ENCODE measurements at places on chromosomes 1 and 21.
A peak's percentile ranks its signal among the peaks of the same experiment; 100 is the strongest.

DNA sequence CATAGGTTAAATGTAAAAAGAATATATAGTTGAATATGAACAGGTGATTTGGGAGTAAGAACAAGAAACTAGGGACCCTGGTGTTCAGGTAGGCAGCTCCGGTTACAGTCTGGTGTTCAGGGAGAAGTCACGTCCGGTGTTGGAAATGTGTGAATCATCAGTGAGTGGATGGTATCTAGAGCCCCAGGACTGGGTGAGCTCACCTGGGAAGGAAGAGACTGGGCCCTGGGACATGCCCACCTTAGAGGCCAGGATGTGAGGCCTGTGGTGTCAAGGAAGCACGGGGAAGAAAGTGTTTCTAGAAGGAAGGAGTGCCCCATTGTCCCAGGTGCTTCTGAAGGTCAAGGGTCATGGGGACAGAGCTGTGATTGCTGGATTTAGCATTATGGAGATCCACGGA, 1.5 kb upstream of the GJB3 start:
- DNase-seq = no peak

DNA sequence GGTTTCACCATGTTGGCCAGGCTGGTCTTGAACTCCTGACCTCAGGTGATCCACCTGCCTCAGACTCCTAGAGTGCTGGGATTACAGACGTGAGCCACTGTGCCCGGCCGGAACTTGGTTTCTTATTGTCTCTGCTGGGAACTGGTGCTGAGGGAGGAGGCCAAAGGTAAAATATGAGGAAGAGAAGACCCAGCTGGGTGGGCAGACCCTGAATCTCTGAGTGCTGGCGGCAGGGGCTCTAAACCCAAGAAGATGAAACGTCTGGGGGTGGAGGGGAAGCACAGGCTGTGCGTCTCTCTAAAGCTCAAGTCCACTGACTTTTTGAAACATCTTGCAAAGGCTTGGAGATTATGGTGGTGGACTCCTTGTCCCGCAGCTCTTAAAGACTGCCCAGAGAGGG, 82.0 kb upstream of the TLR5 start:
- no peak for DNase-seq

DNA sequence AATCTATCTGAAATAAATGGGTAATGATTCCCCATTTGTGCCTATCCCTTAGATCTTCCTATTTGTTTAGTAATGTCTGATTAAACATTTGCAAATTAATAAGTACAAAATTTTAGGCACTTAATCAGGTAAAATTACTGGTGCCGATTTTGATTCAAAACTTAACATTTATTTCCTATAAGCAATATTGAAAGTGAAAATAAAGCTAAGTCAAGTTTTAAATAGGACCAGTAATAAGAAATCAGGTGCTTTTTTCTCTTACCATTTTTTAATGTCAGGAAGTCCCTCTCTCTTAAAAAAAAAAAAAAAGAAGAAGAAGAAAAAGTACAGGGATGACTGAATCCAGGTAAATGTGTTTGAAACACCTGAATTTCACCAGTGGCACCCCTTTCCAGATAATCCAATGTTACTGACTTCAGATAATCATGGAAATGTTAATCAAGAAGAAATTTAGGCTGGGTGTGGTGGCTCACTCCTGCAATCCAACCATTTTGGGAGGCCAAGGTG, 836 bp upstream of the GBP4 start:
- DNase-seq = no peak

DNA sequence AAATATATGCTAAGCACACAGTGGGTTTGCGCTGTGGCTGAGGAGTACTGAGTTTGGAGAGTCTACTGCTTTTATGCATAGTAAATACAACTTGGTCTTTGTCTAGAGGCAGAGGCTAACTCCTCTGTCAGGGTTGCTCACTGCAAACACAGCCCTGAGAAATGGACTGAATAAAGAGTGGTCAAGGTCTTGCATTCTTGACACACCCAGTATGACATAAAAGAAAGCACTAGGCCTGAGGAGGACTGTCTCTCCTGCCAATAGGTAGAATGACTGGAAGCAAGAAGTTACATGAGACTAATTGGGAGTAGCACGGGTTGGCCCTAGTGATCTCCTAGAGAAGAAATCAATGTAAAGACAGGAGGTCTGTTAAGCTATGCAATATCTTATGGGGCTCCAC, 367.2 kb upstream of the B3GALT2 start:
- no peak for DNase-seq

- DNase-seq = no peak
These were observed 50.9 kb downstream of the CNST start for GRCh38 chr1:246617156-246617555.

DNA sequence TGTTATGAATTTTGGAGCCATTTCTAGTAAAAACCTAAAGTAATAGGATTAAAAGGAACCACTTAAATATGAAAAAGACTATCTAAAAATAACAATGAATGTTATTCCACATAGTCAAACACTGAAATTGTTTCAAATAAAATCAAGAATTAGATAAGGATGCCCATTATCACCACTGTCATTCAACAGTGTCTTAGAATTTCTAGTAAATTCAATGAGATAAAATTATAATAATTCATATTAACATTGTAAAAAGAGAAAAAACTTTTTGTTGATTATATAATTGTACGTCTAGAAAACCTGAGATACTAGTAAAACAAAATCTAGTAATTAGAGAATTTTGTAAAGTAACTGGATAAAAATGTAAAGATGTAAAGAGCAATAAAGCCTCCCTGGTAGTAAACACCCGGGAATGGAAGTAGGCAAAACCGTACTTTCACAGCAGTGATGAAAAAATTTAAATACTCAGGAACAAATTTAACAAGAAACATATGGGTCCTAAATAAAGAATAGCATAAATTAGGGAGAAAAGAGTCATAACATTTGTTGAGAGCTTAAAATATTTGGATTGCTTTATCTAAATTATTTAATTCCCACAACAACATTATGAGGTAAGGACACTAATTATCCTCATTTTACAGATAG, 56.4 kb downstream of the LBR start:
- DNase-seq = no peak

GRCh38 chr1:87905651-87906050, 577.0 kb downstream of the LMO4 start:
- no peak for DNase-seq

GRCh38 chr1:229266274-229266673, 4.6 kb upstream of the RAB4A start:
- DNase-seq = no peak

GRCh38 chr1:193740762-193741161, 554.3 kb upstream of the B3GALT2 start:
- no peak for DNase-seq

DNA sequence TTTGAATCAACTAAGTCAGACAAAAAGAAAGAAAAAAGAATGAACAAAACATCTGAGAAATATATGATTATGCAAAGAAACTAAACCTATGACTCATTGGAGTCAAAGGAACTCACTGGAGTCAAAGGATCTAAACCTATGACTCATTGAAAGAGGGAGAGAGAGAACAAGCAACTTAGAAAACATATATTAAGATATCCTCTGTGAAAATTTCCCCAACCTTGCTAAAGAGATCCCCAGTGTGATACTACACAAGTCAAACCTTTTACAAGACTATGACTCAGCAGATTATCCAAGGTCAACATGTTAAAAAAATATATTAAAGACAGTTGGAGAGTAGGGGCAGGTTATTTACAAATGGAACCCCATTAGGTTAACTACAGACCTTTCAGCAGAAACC, 1538.3 kb downstream of the NCAM2 start:
- DNase-seq = no peak

GRCh38 chr1:51303315-51303714, 27.0 kb downstream of the TTC39A start:
- DNase-seq = no peak

DNA sequence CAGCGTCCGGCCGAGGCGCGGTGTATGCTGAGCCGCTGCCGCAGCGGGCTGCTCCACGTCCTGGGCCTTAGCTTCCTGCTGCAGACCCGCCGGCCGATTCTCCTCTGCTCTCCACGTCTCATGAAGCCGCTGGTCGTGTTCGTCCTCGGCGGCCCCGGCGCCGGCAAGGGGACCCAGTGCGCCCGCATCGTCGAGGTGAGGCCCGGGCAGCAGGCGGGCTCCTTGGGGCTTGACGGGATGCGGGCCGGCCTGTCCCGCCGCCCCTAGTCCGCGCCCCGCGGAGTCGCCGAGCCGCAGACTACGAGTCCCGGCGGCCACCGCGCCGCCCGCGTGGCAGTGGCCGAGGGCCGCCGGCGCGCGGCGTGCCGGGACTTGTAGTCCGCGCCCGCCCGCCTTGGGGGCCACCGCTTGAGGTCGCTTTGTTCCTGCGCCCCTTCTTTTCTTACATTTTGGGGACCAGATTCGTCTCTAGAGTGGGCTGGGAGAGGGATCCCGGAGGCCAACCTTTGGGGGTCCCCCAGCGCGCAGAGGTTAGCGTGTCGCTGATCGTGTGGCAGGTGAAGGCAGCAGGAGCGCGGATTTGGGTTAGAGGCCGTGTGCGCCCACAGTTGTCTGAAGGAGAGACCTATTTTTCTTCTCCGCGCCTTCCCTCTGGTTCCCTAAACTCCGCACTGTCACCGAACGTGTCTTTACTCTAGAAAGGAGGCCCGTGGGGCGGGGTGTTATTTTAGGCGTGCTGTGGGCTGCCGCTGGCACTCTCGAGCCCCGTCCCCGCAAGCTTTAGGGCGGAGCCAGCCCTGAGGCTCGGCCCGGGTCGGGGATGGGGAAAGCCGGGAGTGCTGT, 553 bp downstream of the CMPK1 start:
- DNase-seq = peak; percentile 58

GRCh38 chr1:9654834-9655723, 3.5 kb downstream of the PIK3CD start:
- no peak for DNase-seq

- no peak for DNase-seq
These were observed 346.2 kb downstream of the BARHL2 start for GRCh38 chr1:90370686-90371447.

DNA sequence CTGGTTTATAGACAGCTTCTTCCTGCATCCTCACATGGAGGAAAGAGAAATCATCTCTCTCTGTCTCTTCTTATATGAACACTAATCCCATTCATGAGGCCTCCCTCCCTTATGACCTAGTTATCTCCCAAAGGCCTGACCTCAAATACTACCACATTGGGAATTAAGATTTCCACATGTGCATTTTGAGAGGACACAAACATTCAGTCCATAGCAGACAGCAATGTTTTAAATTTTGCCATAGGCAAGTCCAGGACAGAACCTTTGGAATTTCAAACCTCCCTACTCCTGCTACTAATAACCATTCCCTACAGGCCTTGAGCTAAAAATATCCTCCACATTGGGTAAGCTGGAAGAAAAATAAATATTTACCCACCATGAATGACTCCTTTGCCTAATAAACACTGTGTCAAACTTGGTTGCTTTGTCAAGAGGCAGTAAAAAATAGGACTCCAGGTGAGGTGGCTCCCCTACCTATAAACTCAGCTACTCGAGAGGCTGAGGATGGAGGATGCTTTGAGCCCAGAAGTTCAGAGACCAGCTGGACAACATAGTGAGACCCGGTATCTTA, 113.7 kb downstream of the ZNF281 start:
- DNase-seq = peak; percentile 84

- no peak for DNase-seq
These were observed 124.3 kb downstream of the DISC1 start for GRCh38 chr1:231750818-231751362.

DNA sequence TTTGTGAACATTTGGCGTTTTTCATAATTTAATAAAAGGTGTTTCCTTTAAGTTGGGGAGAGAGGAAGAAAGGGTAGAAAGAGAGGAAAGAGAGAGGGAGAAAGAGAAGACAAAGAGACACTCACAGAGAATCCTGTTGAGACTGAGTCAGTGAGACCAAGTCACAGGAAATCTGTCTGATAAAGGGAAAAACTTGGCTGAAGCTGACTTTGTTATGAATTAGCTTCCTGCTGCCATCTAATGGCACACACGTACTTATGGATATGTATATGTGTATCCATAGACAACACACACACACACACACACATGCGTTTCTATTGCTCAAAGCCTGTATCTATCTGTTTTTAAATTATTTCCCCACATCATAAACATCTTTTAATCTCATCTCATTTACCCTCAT, 42.5 kb upstream of the DISC1 start:
- DNase-seq = peak; percentile 47

GRCh38 chr1:185562461-185563359, 171.5 kb upstream of the HMCN1 start:
- no peak for DNase-seq

- DNase-seq = no peak
These were observed 73.3 kb downstream of the MDM4 start for GRCh38 chr1:204589409-204590038.

GRCh38 chr1:94883691-94884090, 43.2 kb downstream of the CNN3 start:
- DNase-seq = peak; percentile 47

DNA sequence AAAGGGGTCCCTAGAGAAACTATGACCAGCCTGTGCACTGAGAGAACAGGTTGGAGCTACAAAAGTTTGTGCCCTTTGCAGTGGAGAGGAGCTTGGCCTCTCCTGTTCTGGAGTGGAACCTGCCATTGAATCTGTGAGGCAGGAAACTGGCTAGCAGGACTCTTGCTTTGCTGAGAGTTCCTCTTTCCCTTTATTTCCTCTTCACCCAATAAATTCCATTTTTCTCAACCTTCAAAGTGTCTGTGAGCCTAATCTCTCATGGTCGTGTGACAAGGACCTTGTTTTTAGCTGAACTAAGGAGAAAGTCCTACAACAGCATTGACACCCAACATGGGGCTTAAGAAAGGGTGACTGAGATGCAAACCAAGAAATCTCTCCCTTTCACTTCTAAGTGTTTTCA, 42.7 kb upstream of the FASLG start:
- DNase-seq = no peak

GRCh38 chr1:27556781-27557595, 47.0 kb downstream of the AHDC1 start:
- peak; percentile 51 for DNase-seq

GRCh38 chr21:46570119-46570518, 34.8 kb downstream of the S100B start:
- no peak for DNase-seq

DNA sequence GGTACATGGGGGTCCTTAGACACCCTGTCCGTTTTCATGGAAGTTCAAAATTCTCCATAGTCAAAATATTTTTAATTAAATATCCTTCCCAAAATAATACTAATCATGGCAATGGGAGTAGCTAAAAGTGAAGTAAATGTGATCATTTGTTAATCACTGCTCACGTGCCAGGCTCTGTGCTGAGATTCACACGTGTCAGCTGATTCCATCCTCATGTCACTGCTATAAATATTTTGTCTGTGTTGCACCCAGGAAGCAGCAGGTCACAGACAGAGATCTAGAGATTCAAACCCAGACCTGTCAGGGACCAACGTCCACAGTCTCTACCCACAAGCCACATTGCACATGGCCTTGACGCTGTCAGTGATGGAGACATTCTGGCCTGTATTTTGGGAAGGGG, 74.3 kb downstream of the KLHDC7A start:
- DNase-seq = no peak

- no peak for DNase-seq
These were observed 18.8 kb downstream of the PLEKHM2 start for GRCh38 chr1:15702722-15703550.

GRCh38 chr1:9293241-9293532, 493 bp downstream of the SPSB1 start:
- DNase-seq = no peak

GRCh38 chr1:183070234-183070922, 47.2 kb downstream of the LAMC1 start:
- DNase-seq = no peak

GRCh38 chr1:154550070-154550469, 8.4 kb downstream of the UBE2Q1 start:
- no peak for DNase-seq

Data from HepG2 (cell line).